Body of pancreas (tissue), 4 donors: ENCODE measurements at places on chromosomes 6 and 20.

- no peak for DNase-seq
Observed at GRCh38 chr20:44400970-44401769, 45.7 kb downstream of the HNF4A start.

- no peak for DNase-seq
Observed at GRCh38 chr6:97572943-97573342, 289.9 kb upstream of the MMS22L start.

DNA sequence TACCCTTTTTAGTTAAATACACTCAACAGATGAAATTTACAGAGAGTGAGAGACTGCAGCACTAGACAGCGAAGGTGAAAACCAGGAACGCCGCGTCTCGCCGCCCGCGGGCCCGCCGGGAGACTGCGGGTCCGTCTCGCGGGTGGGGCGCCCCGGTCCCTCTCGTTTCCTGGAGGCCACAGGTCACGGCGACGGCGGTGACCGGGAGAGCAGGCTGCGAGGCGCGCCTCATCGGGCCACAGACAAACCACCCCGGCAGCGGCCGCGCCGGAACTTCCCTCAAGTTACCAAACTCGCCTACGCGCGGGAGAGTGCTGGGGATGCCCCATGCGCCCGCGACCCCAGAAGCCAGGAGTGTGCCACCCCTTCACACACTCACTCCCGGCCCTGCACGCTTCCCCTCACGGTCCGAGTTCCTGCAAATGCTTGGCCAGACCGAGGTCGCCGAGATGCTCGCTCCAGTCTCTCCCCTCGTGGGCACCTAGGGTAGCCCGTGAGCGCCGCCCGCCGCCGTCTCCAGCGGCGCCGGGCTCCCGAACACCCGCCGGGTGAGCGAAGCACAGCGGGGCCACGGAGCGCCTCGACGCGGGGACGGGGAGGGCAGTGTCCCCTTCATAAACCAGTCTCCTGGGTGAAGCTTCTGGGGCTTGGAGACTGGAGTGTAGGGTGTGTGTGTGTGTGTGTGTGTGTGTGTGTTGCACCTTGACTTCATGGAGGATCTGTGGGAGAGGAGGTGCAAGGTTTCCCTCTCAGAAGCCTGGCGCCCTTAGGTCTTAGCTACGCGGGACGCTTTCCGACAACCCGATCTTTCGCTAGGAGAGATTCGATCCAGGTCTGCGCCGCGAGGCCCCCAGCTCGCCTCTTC, 1.4 kb downstream of the BACH2 start:
- DNase-seq = peak; percentile 48

- peak; percentile 62 for DNase-seq
Observed at GRCh38 chr6:33988121-33989015, 157.5 kb downstream of the GRM4 start.

DNA sequence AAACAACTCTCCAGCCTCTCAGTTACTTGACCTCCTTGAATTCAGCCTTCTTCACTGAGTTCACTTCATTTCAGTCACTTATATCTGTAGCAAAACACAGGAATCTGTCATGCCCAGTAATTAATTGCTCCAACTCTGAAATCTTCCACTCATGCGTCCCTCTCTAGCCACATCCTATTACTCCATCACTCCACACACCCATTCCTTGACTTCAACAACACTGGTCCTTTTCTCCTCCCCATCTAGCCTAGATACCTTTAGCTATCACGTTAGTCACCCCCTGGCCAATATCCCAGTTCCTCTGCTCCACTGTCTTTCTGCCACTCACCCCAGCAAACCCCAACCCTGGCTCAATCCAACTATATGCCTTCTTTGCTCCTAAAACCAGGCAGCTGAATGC, 7.7 kb downstream of the ZHX3 start:
- no peak for DNase-seq

GRCh38 chr6:130848945-130849344, 21.7 kb downstream of the SMLR1 start:
- DNase-seq = no peak

- no peak for DNase-seq
Observed at GRCh38 chr6:156559162-156559690, 218.0 kb upstream of the ARID1B start.

DNA sequence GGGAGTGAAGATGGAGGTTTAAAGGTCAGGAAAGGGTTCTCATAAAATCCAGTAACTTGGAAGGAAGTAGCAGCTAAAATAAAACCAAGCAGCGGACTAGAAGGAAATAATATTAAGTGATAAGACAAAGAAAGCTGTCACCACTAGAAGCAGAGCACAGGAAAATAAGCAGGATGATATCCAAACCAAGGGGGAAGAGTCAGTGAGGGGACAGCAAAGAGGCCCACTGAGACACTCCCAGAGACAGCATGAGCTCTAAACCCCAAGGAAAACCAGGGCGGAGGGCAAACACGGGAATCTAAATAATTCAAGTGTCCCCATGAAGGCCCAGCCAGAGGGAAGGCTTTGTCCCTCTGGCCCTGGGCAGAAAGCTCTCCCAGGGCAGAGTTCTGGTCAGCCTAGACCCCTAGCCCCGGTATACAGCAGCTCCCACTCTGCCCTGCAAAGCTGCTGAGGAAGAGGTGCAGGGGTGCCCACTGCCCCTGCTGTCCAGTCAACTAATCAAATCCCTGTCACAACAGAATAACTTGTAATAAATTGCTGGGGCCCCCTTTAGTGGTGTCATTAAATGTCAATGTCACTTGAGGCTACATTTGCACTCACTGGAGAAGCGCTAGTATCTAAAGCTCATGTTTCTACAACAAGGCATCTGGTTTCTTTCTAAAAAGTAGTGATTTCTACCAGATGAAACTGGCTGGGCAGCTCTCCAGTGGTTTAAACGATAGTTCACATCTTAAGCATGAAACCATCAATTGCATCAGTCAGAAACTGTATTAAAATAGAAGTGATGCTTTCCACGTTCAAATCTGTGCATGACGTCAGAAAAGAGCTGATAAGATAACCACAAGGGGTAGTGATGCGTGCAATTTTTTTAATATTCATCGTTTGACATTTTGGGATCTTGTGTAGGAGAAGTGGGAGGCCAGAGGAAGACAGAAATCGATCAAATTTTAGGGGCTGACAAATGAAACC, 13.6 kb downstream of the PDE10A start:
- DNase-seq = peak; percentile 26

GRCh38 chr6:107667790-107668189, 156.3 kb downstream of the SCML4 start:
- DNase-seq = no peak

- DNase-seq = no peak
Observed at GRCh38 chr6:90989763-90990162, 402.9 kb upstream of the MAP3K7 start.

DNA sequence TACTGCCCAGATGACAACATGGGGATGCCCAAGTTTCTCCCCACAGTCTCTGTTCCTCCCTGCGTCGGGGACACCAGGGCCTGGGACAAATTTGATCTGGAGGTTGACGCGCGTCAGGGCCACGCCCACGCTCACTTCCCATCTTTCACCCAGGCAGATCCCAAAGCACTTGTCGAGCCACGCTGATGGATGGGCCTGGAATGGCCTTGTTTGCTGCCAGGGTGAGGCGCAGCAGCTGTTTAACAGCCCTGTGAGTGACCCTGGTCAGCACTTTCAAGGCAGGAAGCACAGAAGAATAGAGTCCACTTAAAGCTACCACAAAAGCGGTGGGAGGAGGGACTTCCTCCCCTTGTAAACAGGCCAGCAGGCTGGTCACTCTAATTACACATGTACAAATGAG, 324.7 kb upstream of the JARID2 start:
- DNase-seq = peak; percentile 22

DNA sequence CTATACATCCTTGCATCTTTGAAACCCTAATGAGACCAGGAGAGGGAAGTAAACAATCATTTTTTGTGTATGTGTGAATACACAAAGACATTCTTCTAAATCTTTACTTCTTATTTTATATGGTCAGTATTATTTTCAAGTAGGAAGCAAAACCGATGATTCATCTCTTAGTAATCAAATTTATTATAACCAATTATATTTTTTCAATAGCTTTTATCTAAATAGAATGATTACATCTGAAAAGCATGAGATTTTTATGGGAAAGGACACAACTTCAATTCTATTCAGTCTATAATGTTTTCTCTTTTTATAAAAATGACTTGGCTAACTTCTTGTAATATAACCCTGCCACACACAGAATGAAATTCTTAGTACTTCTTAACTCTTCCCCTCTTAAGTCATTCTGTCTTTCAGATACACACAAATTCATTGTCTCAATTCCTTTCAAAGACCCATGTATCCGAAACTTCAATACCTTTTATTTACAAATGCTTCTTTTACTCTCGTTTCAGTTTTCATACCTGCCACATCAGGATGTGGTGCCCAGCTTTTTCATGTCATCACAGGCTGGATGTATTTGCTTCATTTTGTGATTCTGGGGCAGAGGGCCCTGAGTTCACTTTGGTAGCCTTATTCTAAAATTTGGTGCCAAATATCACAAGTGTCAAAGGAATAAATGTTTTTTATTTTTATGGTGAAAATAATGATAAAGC, 227.0 kb downstream of the PHF3 start:
- no peak for DNase-seq

- DNase-seq = no peak
Observed at GRCh38 chr6:45658958-45659357, 281.2 kb upstream of the SUPT3H start.

- DNase-seq = no peak
Observed at GRCh38 chr6:100276311-100277057, 188.2 kb downstream of the SIM1 start.

DNA sequence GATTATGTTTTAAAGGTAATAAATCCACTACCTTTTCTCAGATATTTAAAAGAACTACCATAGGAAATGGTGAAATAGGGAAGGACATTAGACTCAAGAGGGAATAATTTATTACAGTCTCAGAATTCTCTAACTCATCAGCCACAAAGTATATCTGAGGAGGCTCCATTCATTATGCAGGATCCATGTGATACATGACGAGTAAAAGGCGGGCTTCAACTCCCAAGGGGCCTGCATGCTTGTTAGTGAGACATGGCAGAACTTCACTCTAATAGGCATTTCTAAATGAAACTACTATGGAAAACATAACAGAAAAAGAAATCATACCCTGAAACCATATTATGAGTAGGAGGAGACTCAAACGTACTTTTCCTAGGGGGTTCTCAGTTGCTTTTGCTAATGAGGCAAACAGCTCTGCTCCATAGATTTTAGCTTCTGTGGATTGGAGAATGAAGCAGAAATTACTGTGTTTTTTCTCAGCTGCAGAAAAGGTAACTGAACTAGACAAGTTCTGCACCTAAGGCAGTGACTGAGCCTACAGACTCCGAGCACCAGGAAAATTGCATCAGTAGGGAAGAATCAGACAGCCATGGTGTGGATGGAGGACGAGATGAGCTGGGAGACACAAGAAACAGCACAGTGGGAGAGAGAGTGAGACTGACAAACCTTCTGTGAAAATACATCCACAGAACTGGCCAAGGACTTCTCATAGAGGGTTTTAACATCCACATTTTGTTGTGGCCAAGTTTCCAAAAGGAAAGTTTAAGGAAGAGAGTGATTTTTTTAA, 254.6 kb upstream of the PRDM1 start:
- no peak for DNase-seq

- no peak for DNase-seq
Observed at GRCh38 chr6:43851204-43851865, 81.3 kb downstream of the VEGFA start.

DNA sequence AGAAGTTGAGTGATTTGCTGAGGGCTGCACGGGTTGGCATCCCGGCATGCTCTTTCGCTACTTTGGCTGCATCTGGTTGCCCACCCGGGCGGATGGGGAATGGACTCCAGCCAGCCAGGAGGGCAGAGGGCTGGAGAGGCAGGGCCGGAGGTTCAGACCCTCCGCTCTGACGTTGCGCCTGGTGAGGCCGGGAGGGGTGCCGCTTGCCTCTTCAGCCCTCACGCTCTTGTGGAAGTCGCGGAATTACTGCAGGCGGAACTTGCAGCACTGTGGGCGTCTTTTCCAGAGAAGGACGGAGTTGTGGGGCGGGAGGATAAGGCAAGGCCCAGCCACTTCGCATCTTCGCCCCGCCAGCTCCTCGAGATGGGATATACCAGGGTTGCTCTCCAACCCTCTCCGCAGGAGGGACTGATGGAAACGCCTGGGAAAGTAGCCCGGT, 656 bp downstream of the RTEL1 start:
- no peak for DNase-seq

- no peak for DNase-seq
Observed at GRCh38 chr20:43196243-43196642, 6.5 kb upstream of the PTPRT start.

DNA sequence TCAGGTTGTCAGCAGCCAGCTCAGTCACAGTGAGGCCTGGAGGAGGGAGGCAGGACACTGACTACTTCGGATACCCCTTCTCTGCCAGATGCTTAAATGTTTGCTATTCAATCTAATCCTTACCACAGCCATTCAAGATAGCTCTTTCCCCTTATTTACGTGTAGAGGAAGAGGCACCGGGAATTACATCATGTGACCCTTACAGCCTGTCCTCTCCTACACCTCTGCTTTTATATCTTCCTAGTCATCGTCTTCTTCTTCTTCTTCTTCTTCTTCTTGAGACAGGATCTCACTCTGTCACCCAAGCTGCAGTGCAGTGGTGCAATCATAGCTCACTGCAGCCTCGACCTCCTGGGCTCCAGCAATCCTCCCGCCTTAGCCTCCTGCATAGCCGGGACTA, 148.1 kb upstream of the NEDD9 start:
- no peak for DNase-seq

DNA sequence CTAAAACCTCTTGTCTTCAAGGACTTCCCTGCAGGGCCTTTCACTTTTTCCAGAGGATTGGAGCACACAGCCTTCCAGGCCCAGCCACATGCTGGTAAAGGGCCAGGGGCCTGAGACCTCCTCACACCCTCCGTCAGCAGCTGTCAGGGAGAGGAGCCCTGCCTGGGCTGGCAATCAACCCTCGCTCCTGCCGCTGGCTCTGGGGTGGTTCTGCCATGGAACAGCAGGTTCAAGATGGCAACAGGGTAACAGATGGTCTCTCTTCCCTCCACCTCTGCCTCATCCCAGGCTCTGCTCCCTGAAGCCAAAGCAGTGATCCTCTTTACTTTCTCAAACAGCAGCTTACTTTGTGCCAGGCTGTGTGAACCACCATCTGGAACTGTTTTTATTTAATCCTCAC, 23.8 kb downstream of the PCNA start:
- no peak for DNase-seq
